ENCODE measurements at places on chromosomes 16 and 17.

- DNase-seq = no peak
These were observed 1.7 kb downstream of the TBKBP1 start for GRCh38 chr17:47695429-47696376.

GRCh38 chr16:2483939-2484897, 9.3 kb downstream of the TBC1D24 start:
- DNase-seq = no peak

GRCh38 chr17:41837761-41838538, at the start of gene KLHL10:
KLHL10 (plus strand) TSS chr17:41837825; CDS start chr17:41837933, 108 bp downstream.
- DNase-seq = no peak

GRCh38 chr16:22672830-22673210, 141.1 kb upstream of the HS3ST2 start:
- no peak for DNase-seq
